Stimulated activated CD8-positive, alpha-beta memory T cell treated with anti-CD3 and anti-CD28 coated beads, Interleukin-4, amount 100 ng/mL, for 4 hours (primary cell): ENCODE measurements at places on chromosomes 16 and 17.

GRCh38 chr17:7220593-7221277 lies 997 bp downstream of the ACADVL start:
- DNase-seq = peak; percentile 26

DNA sequence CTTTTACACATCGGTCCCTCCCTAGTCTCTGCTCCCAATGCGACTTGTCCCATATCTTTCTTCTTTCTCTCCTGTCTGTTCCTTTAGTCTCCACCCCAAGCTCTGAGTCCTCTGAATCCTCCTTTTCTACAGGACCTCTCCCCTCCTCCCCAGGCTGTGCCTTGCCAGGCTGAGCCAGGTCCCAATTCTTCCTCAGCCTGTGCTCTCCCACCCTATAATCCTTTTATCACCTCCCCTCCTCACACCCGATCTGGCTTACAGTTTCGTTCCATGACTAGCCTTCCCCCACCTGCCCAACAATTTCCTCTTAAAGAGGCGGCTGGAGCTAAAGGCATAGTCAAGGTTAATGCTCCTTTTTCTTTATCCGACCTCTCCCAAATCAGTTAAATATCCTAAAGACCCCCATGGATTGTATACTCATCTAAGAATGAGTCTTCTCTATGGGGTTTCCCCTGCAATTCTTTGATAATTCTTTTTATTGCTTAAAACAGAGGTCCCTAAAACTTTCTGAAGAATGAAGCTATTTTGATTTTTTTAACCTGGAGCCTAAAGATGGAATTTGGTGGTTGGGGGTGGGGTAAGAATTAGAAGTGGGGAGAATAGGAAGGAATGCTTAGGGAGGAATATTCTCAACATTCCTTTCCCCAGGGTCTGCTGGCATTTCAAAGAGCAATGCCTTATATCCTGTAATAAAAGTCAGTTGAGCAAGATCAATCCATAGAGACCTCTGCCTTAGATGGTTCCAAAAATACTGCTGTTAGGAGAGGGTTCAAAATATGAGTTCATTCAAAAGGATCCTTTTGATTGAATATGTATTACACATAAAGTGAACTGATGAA lies 102.8 kb downstream of the MYO1D start:
- no peak for DNase-seq

DNA sequence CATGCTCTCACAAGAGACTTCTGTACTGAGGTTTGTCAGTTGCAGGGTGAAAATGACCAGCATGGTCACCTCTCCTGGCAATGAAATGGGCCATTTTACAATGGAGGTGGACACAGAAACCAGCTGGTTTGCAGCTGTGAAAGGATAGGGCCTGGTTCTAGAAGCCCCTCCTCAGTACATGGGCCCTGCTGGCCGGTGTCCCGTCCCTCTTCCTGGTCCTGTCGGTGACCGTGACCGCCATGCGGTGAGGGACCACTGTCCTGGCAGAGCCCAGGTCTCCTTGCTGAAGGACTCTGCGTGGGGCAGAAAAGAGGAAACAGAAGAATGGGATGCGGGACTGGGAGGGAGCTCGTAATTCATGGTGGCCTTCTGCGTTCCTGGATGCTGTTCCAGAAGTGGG lies 76.0 kb upstream of the ZNF423 start:
- DNase-seq = no peak

GRCh38 chr16:19948186-19949104 lies 63.8 kb upstream of the GPRC5B start:
- no peak for DNase-seq

GRCh38 chr17:58527949-58528348 lies 13.5 kb upstream of the MTMR4 start:
- DNase-seq = no peak

GRCh38 chr17:79978548-79978855 lies 57.2 kb downstream of the TBC1D16 start:
- DNase-seq = no peak

- no peak for DNase-seq
Observed at GRCh38 chr17:6304894-6305612, 129.9 kb downstream of the AIPL1 start.

DNA sequence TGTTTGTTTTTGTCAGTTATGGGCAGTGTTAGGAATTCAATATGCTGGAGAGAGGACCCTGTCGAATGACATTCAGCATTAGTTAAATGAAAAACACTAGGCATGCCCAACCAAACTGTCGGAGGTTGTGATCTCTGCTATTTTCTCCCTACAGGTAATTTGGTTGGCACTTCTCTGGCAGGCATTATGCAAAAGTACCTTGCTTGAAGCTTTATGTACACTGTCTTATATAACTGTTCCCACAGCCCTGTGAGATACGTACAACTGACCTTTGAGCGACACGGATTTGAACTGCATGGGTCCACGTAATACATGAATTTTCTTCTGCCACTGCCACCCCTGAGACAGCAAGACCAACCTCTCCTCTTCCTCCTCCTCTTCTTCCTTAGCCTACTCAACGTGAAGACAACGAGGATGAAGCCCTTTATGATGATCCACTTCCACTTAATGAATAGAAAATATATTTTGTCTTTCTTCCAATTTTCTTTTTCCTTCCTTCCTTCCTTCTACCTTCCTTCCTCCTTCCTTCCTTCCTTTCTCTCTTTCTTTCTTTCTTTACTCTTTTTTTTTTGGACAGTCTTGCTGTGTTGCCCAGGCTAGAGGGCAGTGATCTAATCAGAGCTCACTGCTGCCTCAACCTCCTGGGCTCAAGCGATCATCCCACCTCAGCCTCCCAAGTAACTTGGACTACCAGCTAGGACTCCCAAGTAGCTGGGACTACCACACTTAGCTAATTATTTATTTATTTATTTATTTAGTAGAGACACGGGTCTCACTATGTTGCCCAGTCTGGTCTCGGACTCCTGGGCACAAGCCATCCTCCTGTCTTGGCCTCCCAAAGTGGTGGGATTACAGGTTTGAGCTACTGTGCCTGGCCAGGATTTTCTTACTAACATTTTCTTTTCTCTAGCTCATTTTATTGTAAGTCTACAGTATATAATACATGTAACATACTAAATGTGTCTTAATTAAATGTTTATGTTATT lies 77.3 kb downstream of the WIPI1 start:
- DNase-seq = no peak

- no peak for DNase-seq
Observed at GRCh38 chr16:27776556-27777225, 226.7 kb downstream of the KATNIP start.

DNA sequence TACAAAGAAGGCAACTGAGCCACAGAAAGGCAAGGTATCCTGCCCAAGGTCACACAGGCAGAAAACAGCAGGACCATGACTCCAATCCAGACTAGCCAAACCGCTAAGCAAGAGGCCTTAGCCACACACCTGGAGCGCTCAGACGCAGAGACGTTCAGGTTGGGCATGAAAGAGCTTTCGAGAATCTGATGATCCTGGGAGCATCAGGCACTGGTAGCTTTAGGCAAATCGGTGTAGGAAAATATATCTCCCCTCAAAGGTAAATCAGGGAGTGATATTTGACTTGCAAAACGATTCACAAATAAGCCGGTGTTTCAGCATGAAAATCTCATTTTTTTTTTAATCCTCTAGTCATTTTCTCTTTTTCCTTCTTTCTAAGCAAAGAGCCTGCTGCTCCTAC lies 279.0 kb downstream of the MRTFB start:
- DNase-seq = no peak

DNA sequence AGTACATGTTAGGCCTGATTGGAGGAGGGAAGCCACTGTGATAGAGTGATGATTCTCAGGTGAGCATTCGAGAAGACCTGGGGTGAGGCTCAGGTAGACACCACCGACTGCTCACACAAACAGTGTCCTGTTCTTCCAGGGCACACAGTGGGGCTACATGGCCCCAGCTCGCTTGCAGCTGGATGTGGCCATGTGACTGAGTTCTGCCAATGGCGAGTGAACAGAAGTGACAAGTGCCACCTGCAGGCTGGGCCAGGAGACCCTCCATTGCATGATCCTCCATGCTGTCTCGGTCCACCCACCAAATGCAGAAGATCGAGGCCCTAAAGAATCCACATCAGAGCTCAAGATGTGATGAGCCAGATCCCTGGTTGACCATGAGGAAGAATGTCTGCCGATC lies 6.2 kb downstream of the CES5A start:
- no peak for DNase-seq

- DNase-seq = no peak
Observed at GRCh38 chr16:17346621-17347569, 123.9 kb downstream of the XYLT1 start.

- DNase-seq = no peak
Observed at GRCh38 chr17:20216154-20216815, 207.1 kb downstream of the SPECC1 start.

GRCh38 chr16:69323415-69323814 lies 7.0 kb downstream of the PDF start:
- DNase-seq = no peak

- DNase-seq = no peak
Observed at GRCh38 chr17:4174556-4174955, 31.6 kb downstream of the CYB5D2 start.

- DNase-seq = no peak
Observed at GRCh38 chr17:75723171-75723930, 2.1 kb downstream of the ITGB4 start.

GRCh38 chr16:69407702-69408323 lies 16.6 kb upstream of the CYB5B start:
- no peak for DNase-seq

DNA sequence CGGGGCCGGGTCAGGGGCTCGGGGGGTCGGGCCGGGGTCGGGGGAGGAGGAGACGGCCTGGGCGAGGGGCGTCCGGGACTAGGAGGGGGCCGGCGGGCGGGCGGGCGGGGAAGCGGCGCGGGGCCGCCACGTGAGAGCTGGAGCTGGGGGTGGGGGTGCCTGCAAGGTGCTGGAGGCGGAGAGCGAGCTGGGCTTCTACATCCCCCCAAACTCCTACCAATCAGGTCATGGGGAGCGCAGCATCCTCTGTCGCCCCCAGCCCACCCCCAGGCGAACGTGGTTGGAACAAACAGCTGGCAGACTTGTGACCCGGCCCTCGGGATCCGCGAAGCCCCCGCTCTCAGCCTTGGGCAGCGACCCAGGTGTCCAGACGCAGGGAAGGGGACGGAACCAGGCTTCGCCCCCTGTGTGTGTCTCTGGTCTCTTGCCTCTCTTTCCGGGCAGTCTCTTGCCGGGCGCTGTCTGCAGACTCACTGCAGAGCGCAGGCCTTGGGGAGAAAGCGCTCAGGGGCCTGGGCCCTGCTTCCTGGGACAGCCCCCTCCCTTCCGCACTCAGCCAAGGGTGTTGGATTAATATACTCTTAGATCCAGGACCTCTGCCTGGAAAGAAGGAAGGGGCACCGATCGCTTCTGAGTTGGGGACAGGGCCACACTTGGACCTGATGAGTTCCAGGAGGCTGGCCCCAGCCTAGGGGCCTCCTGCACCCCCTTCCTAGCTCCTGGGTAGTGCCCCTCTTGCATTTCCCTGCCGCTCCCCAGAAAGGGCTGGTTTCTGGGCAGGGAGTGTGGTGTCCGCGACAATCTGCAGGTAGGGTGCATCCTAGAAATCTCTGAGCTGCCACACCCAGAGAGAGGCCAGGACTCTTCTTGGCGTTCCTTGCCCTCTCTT lies 722 bp downstream of the RASL10B start:
- DNase-seq = no peak

GRCh38 chr17:80153004-80153403 lies 6.1 kb upstream of the EIF4A3 start:
- no peak for DNase-seq

- no peak for DNase-seq
Observed at GRCh38 chr17:16354585-16354984, 1.3 kb upstream of the CENPV start.

GRCh38 chr16:4679850-4680636 lies 13.3 kb upstream of the NUDT16L1 start:
- no peak for DNase-seq

DNA sequence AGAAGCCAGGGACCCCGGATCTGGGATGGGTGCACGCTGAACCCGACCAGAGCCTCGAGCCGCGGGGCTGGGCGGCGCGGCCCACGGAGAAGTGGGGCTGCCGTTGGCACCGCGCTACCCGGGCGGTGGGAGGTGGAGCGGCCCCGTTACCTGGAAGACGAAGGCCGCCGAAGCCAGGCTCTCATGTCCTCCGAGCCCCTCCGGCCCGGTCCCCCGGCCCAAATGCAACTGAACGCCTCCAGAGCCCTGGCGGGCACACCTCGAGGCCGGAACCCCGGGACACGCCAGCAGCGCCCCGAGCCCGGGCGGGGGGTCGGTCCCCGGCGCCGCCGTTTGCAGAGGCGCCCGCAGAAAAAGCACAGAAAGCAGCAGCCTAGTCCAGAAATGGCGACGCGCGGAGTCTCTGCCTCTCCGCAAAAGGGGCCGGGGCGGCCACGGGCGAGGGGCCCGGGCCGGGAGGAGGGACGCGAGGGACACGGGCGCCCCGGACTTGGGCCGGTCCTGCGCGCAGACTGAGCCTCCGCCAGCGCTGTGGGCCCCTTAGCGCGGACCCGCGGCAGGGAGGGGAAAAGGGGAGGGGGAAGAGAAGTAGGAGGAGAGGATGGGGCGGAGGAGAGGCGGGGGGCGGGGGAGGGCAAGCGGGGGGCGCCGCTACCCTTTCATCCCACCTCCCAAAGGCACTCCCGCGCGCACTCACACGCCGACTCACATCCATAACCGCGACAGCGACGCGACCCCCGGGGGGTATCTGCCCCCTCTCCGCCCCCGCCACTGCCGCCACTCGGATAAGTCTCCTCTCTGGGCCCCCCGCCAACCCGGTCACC lies 1.4 kb downstream of the AXIN2 start:
- no peak for DNase-seq

- DNase-seq = no peak
Observed at GRCh38 chr17:21843951-21844590, 151.7 kb downstream of the KCNJ18 start.

DNA sequence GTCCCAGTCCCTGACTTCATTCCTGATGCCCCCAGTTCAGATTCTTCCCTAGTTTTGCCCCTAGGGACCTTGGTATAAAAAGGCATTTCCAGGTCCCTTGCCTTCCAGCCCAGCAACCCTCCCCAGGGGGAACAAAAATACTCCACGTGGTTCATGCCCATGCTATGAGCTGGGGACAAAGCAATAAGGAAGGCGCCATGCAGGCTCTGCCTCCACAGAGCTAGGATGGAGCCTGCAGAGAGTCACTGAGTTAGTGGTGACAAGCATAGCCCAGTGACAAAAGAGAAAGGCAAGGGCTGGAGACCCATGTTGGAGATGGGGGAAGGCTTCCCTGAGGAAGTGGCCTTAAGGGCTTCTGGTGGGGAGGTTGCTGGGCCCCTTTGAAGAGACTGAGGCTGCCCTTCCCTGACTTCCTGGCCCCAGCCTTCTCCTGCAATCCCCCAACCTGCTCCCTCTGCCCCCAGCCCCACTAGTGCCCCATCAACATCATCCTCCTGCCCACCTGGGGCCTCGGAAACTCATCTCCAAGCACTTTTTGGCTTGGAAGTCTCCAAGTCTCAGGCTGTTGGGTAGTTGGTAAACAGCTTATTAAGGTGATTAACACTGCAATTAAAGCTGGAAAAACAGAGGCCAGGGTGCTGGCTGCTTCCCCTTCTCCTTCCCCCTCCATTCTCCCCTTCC lies 9.6 kb downstream of the DLX3 start:
- no peak for DNase-seq

DNA sequence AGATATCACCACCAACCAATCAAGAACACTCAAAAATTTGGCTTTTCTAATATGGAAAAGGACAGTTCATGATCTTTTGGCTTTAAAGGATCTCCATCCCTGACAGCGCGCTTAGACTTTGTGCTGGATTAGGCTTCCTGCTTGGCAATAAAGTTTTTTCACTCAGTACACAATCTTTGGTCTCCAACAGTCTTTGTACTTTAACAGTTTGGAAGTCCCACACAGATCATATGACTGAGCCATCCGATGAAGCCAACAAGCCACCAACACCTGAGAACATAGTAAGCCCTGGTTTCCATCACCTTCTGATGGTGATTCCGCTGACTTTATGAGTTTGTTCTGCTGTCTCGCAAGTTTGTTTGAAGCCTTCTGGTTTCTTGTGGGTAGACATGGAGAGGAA lies 34.3 kb downstream of the SMURF2 start:
- DNase-seq = no peak
